CD4-positive, alpha-beta T cell treated with Interleukin-12 subunit alpha and Interleukin-12 subunit beta, for 1 hour (primary cell): ENCODE measurements at places on chromosomes 16 and 17.

GRCh38 chr17:65656390-65657250 lies 95.2 kb upstream of the AXIN2 start:
- no peak for DNase-seq

GRCh38 chr16:54519161-54519695 lies 232.6 kb upstream of the IRX3 start:
- DNase-seq, result no peak

- DNase-seq, result no peak
Measured at GRCh38 chr16:65021852-65022595, 99.8 kb downstream of the CDH11 start.

- DNase-seq, result no peak
Measured at GRCh38 chr16:68707340-68708152, 29.5 kb upstream of the CDH1 start.

GRCh38 chr17:50362661-50363060 lies 10.3 kb downstream of the MRPL27 start:
- DNase-seq, result no peak

DNA sequence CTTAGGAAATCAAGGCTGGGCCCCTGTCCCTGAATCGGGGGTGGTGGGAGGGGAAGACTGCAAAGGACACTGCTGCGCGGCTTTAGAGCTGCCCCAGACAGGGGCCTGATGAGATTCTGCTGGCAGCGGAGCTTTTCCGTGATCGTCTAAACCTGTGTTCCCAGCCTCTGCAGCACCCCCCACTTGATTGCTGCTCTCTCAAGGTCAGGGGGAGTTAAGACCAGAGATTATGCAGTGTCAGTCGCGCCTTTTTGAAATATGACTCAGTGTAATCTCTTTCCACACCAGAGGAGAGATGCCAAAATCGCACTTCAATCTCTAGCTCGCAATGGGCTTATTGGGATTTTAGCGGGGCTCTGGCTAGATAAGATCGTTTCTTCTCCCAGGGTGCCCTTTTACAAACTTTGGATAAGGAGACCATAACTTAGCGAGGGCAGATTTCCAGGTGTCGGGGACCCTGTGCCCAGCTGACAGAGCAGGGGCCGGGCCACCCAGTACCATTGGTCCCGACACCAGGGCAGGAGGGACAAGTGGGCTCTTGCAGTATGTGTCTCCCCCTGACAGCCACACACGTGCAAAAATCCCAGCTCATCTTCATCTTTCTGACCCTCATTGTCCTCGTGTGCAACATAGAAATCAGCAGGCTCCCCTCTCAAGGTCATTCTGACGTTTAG lies 87.0 kb downstream of the IRX3 start:
- no peak for DNase-seq

- no peak for DNase-seq
Measured at GRCh38 chr16:57226701-57227621, 18.1 kb upstream of the ARL2BP start.

DNA sequence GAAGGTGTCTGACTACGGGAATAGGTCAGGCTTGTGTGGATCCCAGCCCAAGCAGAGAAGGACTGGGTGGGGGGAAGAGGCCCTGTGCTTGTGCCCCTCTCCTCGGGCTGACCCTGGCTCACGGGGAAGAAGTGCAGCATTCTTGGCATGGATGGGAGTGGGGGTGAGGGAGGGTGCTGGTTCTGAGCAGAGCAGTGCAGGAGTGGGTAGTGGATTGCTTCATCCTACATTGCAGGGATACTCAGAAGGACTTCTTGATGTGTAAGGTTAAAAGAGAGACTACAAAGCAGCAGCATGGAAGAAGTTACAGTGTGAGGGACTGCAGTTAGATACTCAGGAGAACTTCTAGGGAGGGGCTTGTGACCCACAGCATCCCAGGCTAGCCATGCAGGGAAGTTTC lies 2.1 kb downstream of the ARHGAP23 start:
- DNase-seq, result no peak

DNA sequence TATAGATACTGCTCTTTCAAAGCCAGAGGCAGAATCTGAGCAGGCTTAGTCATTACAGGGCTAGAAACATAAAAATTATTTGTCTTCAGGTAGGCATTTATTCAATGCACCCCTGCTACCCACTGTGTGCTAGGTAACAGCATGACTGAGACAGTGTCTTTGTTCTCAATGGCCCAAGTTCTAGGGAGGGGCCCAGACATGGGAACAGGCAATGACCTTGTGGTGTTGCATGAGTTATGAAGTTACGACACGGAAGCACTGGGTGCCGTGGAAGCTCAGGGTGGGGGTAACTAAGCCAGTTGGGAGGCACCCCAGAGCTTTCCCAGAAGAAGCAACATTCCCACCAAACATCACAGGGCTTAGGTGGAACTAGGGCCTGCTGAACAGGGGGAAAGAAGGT lies 87.0 kb downstream of the CPPED1 start:
- DNase-seq, result no peak

GRCh38 chr16:1539720-1540555 lies 6.5 kb downstream of the TMEM204 start:
- DNase-seq, result no peak

- DNase-seq, result no peak
Measured at GRCh38 chr17:56173026-56173425, 19.8 kb downstream of the ANKFN1 start.

DNA sequence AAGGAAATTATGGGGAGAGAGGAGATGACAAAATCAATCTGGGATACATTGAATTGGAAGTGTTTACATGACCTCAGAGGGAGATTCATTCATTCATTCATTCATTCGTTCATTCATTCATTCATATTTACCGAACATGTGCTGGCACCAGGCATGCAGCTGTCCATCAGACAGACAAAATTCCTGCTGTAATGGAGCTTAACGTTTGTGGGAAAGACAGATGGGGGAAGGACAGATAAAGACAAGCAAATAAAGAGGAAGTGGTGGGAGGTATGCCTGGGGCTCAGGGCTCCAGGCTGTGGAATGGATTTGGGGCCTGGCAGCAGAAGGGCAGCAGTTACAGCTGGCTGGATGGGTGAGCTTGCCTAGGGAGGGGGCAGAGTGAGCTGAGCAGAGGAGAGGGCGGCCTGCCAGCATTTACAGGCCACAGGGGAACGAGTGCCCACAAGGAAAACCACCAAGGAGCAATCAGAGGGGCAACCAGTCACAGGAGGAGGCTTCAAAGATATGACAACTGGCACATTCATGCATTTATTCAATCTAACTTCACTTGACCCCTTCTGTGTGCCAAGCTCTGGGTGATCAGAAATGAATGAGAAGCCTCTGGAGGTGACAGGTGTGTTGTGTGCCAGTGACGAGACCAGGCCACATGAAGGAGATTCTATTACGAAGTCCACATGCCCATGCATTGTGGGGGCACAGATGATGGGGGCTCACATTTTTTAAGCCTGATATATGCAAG lies 48.5 kb downstream of the ARHGAP27 start:
- DNase-seq, result no peak

- DNase-seq, result peak; percentile 80
Measured at GRCh38 chr17:36591434-36592315, at the start of gene DHRS11. Gene DHRS11 (plus strand): TSS chr17:36591879. CDS start chr17:36592010, 131 bp downstream.

- peak; percentile 41 for DNase-seq
Measured at GRCh38 chr17:80790981-80791742, 200.5 kb upstream of the CHMP6 start.

DNA sequence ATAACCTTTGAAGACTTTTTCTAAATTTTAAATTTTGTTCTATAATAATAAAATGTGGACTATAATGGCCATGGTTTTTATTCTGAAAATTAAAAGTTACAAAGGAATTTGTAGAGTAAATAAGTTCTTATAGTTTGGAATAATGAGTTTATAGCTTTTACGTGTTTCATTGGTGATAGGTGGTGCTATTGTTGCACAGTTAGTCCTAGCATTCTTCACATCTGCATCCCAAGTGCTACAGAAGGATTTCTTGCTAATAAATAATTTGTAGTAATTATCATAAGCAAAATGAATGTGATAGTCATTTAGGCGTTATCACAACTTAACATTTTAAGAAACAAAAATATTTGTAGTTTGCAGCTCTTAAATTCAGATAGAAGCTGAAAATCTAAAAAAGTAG lies 67.9 kb downstream of the BCAS3 start:
- DNase-seq, result no peak

DNA sequence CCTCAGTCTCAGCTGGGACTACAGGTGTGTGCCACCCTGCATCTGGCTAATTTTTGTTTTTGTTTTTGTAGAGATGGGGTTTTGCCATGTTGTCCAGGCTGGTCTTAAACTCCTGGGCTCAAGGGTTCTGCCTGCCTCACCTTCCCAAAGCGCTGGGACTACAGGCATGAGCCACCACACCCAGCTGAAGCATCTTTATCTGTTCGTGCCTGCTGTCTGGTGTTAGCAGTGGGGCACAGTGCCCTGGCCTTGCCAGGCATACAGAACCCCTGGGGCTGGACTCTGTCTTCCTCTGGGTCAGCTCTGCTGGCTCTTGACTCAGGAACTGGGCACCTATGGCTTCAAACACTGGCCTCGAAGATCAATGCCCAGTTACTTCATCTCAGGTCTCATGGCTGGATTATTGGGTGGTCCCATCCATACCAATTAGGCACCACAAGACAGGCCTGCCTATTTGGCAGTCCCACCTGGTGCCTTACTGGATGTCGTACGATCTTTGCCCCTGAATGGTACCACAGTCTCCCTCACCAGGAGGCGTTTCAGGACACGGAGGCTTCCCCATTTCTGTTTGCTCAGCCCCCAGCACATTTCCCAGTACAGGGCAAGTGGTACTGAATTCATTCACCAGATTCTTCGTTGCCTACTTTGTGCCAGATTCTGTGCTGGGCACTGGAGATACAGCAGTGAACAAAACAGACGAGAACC lies 99.3 kb downstream of the RAB11FIP4 start:
- no peak for DNase-seq

GRCh38 chr17:35312790-35313711 lies 60.4 kb downstream of the SLFN11 start:
- peak; percentile 92 for DNase-seq

DNA sequence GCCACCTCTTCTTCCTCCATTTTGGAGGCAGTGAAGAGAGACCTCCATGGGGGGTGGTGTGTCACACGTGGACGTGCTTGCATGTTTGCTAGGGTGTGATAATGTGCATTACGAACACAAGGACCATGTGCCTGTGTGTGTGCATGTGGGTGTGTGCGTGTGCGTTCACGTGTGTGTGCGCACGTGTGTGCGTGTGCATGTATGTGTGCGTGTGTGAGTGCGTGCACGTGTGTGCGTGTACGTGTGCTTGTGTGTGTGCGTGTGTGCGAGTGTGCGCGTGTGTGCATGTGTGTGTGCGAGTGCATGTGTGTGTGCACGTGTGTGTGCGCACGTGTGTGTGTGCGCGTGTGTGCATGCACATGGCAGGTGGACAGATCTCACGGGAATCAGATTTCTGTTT lies 29.5 kb downstream of the RNF213 start:
- no peak for DNase-seq

DNA sequence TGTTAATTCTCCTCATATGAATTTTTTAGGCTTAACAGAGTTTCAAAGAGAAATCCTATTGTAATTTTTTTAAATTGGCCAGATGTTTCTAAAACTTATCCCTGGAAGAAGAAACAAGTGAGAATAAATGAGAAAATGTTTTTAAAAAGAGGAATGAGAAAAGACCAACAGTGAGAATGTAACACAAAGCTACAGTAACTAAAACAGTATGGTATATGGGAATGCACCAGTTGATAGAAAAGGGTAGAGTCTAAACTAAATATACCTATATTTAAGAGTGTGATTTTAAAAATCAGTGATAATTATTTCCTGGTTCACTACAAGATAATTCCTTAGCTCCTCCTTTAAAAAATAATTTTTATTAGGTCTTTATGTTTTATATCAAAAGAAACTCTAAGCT lies 127.9 kb downstream of the CCDC182 start:
- DNase-seq, result no peak

GRCh38 chr16:15610369-15610871 lies 32.5 kb downstream of the MARF1 start:
- no peak for DNase-seq
